ENCODE measurements at places on chromosomes 6 and 20. TPM values are rescaled to one million over a fixed set of nuclear protein-coding genes. Genes with fewer than 3 reads are reported as not detected.

DNA sequence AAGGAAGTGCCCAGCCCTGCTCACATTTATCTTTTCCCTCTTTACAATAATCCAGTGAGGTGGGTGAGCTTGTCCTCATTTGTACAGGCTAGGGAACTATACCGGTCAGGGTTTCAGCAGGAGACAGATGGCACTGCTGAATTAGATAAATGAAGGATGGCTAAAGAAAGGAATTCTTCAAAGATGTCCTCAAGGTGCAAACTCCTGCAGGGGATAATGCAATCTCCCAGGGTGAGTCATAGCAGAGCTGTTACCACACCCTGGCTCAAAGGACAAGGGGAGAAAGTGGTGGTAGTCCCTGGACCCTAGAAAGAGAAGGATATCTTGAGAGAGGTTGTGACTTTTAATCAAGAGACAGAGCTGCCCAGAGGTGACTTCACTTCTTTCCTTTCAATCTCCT is 66.7 kb downstream of the RFPL4B start:
- DNase-seq = no peak

BPI gene
- total RNA-seq = 0.27 TPM

- DNase-seq = no peak
Measured at GRCh38 chr6:116330511-116330910, 40.2 kb upstream of the DSE start.

SLC25A27 gene
- total RNA-seq = 49.0 TPM

- no peak for DNase-seq
Measured at GRCh38 chr20:50717974-50718761, 13.2 kb upstream of the PARD6B start.

- DNase-seq = no peak
Measured at GRCh38 chr6:115131709-115132490, 789.1 kb upstream of the HS3ST5 start.

RFX6 gene
- not detected for total RNA-seq

DNA sequence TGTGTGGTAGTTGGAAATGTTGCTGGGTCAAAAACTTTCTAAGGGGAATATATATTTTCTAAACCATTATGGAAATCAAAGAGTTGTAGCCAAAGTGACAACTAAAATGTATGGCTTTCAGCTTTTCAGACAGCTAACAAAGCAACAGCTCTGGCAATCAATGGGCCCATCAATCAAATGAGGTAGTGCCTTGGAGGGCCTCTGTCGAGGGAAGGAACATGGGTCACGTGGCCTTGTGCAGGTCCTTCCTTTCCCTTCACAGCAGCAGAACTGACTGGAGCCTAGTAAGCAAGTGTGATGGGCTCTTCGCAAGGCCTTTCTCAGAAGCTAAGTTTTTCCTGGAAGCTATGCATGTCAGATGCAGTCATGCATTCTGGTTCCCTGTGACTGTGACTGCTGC is 17.9 kb downstream of the FAXC start:
- no peak for DNase-seq

DNA sequence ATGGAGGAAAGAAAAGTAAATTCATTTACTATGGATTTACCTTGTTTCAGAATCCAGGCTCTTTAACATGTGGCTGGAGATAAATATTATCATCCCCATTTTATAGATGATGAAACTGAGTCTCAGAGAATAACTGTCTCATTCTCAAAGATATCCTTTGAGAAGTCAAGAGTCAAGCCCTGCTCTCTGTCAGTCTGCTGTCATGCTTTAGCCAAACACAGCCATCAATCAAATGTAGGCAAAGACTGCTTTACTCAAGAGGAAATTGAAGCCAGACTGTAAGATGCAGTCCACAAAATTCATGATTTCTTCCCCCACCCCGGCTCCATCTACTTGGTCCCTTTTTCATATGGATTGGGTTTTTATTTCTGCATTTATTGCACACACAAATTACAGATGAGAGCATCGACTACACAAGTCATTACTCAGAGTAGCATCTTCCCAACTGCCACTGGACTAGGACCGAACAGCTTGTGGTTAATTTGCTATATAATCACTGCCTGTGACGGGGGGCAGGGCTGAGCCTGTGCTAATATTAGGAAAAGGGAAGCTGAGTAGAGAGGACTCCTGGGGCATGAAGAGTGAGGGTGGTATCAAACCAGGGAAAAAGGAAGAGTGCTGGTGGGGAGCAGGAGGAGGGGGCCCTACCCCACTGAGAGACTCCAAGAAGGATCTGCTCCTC is 102.7 kb upstream of the TOP1 start:
- no peak for DNase-seq

DNA sequence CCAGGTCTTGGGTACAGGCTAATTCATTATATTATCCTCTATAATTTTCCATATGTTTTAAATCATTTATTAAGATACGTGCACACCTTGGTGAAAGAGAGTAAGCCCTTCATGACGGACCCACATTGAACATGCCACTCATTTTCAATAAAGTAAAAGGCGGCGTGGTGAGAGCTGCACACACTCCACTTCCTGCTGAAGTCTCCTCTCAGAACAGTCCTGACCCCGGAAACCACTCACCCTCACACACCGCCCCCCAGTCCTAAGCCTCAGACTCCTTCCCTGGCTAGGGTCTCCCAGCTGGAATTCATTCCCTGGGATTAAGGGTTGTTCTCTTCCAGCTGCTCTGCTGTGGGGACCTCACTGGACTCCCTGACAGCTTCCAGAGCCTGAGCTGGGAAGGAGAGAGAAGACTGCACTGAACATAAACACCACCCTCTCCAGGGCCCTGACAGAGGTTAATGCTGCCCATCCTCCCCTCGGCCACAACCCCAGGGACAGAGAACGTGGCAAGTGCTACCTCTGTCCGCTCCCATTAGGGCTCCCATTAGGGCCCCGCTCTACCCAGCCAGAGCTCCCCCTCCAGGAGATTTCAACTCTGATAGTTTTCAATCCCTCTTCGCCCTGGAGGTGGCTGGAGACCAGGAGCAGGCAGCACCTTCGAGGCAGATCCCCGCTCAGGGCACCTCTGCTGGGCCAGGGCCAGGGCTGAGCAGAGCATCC is 24.8 kb downstream of the GRM4 start:
- no peak for DNase-seq

GRCh38 chr6:43765776-43766499 is 4.1 kb upstream of the VEGFA start:
- DNase-seq = no peak

- DNase-seq = no peak
Measured at GRCh38 chr6:10800810-10801209, 37.5 kb downstream of the MAK start.

HUS1B gene
- 3.8 TPM for total RNA-seq

GRCh38 chr6:165841153-165841558 is 178.1 kb upstream of the PDE10A start:
- no peak for DNase-seq

DNA sequence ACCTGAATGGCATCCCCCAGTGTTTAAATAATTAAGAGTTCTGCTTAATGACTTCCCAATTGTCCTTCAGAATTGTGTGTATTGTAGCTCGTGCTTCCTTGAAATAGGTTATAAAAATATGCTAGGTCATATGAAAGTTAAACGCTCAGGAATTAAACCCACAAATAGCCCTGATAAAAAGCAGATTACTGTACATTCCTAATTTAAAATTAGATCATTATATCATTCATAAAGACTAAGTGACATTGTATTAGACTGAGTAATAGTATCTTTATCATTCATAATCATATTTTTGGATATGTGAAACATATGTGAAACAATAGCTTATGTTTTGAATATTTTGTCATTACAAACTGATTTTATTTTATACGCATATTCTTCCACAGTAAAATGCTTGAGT is 1706.7 kb downstream of the HACE1 start:
- DNase-seq = no peak

DNA sequence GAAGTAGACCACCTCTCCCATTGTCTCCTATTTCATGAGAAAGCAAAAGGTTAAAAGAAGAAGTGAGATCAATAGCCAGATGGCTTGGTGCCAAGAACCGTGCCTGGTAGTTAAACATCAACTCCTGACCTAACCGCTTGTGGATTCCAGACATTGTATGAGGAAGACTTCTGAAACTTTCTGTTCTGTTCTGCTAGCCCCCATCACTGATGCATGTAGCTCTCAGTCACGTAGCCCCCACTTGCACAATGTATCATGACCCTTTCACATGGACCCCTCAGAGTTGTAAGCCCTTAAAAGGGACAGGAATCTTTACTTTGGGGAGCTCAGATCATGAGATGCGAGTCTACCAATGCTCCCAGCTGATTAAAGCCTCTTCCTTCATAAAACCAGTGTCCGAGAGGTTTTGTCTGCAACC is 301.2 kb downstream of the RNGTT start:
- DNase-seq = no peak

DNA sequence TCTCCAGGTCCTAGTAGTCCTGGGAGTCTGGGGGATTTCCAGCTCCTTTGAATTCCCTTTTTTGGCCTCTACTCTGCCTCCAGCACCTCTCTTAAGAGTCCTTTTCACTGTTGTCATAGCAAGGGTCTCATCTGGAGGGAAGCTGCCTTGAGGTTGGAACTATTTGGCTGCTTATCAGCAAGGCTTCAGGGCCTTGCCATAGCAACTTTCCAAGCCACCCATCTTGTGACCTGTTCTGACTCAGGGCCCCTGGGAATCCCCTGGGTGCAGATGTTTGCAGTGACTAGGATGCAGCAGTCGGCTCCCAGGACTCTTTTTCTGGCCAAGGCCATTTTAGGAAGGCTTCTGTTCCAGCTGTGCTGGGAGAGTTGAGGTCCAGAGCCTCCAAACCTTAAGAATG is 12.4 kb downstream of the PKIG start:
- no peak for DNase-seq

RAD21L1 gene
- not detected for total RNA-seq

DNA sequence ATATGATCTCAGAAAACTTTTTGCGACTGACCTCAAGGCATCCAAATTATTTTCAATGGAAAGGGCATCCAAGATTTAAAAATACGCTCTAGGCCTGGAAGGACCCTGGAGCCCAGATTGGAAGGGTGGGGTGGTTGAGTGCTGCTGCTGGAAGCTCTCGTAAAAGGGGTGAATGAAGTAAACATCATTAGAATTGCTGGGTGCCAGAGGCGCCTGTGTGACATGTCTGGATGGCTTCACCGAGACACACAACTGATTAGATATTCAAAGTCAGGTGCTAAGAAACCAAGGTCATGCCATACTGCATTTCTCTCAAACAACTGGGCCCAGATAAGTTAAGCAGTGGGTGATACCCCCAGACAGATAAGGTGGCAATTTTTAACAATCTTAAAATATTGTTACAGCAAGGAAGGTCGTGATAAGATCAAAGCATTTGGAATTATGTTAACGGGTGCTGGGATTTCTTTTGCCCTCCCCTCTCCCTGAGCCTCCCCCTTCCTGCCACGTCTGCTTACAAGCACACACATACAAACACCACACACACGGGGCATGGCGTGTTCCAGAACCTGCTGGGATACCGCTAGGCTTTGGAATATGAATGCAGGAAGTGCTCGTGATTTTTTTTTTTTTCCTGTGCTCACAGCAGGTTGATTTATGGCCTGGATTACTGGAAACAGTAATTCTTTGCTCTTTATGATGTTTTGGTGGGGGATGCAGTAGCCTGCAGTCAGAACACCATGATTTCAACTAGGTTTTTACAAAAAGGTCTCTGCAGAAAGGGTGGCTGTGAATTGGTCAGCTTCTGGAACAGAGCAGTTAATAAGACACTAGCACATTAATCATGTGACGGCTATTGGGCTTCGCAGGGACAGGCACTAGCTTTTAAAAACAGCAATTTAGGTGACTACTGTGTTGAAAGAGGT is 551.2 kb downstream of the QKI start:
- no peak for DNase-seq

KIF6 gene
- total RNA-seq = 2.6 TPM

DNA sequence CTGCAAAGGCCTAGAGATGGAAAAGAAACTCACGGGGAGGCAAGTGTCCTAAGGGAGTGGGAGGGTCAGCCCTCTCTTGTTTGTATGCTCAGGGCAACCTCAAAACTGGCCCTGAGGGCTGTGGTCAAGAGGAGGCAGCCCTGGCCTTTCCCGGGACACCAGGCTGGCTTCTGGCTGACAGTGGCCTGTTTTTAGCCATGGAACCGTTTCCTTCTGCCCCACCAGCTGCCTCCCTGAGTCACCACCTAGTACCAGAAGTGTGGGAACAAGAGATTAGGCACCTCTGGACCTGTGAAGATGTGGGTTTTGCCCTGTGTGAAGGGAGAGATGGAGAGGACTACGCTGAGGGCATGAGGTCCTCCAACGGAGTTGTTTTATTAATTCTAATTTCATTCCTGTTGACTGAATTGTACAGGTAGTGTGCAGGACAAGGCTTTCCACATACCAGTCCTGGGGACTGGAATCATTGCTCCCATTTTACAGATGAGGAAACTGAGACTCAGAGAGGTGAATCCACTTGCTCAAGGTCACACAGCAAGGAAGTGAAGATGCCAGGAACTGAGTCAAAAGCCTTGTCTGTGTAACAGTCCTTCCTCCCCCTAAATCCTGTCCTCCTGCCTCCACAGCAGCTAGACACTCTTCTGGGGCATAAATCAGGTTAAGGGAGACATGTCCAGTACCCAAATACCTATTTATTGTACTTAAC is 5.5 kb downstream of the FOXS1 start:
- no peak for DNase-seq

DNA sequence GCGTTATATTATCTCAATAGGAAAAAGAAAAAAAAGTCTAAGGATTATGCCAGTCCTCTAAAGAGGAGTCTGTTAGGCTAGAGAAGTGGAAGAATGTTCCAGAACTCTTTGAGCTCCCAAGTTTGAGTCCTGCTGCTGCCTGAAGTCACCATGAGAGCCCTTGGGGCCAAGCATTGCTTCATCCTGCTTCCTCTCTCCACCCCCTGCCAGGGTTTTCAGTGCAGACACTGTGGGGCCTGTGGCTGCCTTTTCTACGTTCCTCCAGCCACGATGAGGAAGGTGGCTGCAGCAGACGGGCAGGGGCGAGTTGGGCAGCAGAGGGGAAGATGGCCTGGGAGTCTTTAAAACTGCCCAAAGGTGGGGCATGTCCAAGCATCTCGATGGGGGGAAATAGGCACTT is 214.4 kb upstream of the KCNG1 start:
- DNase-seq = no peak

- DNase-seq = no peak
Measured at GRCh38 chr6:129748901-129749748, 39.1 kb upstream of the ARHGAP18 start.

- no peak for DNase-seq
Measured at GRCh38 chr20:17518339-17519052, 12.7 kb downstream of the BFSP1 start.

Data from cerebellum (tissue), 4 donors.